ENCODE measurements at places on chromosomes 12 and 14.

DNA sequence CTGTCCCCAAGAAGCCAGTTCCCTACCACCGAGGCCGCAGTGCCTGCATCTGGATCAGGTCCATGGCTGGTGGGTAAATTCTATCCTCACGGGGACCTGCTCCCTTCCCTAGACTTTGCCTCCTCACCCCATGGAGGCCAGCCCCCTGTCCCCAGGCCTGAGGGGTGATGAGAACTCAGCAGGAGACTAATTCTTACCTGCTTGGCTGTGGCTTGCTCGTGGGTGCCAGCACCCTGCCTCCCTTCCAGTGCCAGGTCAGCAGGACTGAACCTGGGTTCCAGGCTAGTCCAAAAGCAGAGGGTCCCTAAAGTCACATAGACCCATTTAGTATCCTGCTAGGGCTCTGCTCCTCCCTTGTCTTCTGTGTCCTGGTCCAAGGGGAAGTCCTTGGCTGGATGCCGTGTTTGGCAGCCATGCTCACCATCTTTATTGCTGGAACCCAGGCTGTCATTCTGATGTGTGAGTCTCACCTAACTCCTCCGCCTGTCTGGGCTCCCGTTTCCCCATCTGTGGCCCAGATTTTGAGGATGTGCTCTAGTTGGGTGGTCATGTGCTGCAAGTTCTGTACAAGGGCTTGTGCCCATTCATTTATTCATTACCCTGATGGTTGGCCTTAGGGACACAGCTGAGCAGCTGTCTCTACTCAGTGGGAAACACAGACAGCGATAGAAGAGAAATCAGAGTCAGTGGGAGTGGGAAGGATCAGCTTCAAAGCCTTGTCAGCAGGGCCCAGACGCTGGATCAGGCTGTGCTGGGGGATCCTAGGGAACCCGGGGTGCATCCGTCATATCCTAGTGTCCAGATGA, 949 bp downstream of the PLBD2 start:
- peak; percentile 70 for DNase-seq

DNA sequence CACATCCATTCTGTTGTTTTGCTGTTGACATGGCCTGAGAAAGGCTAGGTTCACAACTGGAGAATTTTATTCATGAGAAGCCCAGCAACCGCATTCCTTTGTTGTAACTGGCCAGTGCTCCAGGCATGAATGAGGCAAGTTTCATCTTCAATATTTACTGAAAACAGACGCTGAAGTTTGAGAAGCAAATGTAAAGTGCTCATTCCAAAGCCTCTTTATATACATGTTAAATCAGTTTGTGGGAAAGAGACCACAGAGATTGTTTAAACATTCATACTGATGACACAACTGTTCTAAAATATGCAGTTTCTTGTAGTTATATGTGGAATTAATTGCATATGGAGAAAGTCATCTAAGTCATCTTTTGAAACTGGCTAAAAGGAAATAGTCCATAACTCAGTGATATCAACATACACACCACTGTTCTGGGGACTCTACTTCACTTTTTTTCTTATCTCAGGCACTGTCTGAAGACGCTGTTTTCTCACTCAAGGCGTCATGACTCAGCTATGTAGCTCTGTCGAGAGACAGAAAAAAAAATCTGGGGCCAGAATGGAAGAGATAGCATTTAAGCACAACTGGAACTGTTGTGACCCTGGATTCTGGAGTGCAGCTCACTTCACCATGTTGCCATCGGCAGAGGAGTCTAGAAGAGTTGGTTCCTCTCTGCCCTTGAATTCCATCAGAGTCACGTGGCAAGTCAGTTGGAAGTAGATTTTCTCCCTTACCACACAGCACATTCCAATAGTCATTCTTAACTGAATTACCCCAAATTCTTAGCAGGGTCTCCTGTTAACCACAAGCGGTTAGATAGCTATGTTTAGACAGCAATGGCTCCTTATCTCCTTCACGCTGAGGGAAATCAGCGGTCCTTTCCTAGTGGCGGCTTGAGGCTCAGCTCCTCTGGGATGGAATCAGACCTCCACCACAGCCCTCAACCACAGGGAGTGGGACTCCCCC, 258.4 kb upstream of the HMGA2 start:
- DNase-seq, result peak; percentile 73

DNA sequence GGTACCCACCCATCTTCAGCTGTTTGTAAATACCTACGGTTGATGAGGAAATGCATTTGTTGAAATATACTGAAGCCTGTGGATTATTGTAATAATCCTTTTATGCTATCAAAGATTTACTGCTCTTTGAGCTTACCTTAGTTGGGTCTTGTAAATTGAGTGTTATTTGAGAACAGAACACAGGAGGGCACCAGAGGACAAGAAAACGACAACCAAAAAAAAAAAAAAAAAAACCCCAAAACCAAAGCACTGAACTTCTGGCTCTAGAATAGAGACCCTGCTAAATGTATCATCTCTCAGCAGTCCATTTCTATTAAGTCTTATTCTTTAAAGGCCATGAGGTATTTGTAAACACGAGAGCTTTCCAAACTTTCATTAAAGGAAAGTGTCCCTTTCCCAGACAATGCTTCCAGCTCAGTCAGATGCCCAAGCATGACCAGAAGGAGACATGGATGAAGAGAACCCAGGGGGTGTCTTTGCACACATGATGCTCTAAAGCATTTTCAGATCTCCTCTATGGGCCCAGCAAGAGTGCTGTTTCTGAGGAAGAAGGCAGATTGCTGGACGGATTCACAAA, 763.9 kb downstream of the NRXN3 start:
- peak; percentile 51 for DNase-seq

GRCh38 chr14:105476097-105476830, 1.6 kb downstream of the CRIP2 start:
- DNase-seq, result peak; percentile 69

- DNase-seq, result no peak
Observed at GRCh38 chr12:75419841-75420240, 29.0 kb downstream of the GLIPR1L2 start.

- peak; percentile 72 for DNase-seq
Observed at GRCh38 chr12:47770086-47770726, 2.8 kb upstream of the SLC48A1 start.

GRCh38 chr12:55738123-55739024, 4.5 kb upstream of the GDF11 start:
- DNase-seq, result peak; percentile 79

DNA sequence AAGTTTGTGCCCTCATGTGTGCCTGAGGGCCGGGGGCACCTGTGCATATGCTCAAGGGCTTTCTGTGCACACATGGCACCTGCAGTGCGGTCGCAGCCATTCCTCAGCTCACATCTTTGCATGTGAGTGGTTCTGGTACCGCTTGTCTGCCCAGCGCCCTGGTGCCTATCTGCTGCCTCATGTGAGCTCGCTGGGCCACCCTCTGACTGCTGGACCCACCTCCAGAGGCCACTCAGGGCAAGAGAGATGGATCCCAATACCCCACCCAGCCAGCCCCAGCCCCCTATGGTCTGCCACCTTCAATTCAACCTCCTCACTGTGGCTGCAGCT, 5.4 kb upstream of the AMN start:
- DNase-seq, result no peak

- no peak for DNase-seq
Observed at GRCh38 chr14:53692885-53693284, 263.7 kb downstream of the BMP4 start.

DNA sequence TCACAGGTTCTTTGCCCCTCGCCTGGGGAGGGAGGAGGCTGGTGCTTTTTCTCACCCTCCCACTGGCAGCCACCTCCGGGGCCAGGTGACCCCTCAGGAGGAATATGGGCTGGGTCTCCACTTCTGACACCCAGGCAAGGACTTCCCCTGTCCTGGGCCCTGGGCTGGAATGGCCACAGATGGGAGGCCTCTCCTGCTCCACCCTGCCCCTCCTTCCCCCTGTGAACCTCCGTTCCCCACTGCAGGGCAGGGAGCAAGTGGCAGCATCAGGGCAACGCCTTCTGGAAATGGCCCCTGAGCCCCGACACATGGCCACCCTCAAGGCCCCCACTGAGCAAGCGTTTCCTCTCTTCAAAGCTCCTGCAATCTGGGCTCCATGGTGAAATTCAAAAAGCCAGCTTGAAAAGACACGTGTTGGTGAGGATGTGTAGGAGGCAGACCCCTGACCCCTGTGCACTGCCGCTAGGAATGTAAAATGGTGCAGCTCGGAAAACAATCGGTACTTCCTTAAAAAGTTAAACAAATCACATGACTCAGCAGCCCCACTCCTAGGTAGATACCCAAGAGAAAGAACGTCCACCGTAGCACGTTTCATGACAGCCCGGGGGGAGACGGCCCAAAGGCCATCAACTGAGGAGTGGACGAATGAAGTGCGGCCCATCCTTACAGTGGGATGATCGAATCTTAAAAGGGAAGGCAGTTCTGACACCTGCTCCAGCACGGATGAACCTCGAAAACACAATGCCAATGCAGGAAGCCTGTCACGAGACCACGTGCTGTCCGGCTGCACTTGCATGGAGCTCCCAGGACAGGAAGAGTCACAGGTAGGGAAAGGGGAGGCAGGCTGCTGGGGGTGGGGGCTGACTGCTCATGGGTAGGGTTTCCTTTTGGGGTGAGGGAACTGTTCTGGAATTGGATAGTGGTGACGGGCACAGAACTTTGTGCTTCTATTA, 11.5 kb downstream of the XRCC3 start:
- no peak for DNase-seq

GRCh38 chr14:63562405-63562804, 19.2 kb upstream of the PPP2R5E start:
- DNase-seq, result no peak

GRCh38 chr12:56007564-56008559, 10.8 kb downstream of the SUOX start:
- DNase-seq, result peak; percentile 87

All from GM03348 (cell line).